Skeletal muscle cell (primary cell): ENCODE measurements at places on chromosomes 12 and 14.

DNA sequence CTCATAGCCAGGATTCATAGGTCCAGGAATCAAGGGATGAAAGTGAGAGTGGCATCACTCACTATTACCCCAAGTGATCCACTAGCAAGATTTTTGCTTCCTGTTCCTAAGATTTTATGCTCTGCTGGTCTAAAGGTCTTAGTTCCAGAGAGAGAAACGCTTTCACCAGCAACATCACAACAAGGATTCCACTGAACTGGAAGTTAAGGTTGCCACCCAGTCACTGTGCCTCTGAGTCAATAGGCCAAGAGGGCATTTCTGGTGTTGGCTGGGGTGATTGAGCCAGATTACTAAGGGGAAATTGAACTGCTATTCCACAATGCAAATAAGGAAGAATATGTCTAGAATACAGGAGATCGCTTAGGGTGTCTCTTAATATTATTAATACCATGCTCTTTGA, 142.5 kb upstream of the ARID2 start:
- no peak for DNase-seq

GRCh38 chr14:24418492-24418873, 11.0 kb downstream of the CBLN3 start:
- DNase-seq: no peak

DNA sequence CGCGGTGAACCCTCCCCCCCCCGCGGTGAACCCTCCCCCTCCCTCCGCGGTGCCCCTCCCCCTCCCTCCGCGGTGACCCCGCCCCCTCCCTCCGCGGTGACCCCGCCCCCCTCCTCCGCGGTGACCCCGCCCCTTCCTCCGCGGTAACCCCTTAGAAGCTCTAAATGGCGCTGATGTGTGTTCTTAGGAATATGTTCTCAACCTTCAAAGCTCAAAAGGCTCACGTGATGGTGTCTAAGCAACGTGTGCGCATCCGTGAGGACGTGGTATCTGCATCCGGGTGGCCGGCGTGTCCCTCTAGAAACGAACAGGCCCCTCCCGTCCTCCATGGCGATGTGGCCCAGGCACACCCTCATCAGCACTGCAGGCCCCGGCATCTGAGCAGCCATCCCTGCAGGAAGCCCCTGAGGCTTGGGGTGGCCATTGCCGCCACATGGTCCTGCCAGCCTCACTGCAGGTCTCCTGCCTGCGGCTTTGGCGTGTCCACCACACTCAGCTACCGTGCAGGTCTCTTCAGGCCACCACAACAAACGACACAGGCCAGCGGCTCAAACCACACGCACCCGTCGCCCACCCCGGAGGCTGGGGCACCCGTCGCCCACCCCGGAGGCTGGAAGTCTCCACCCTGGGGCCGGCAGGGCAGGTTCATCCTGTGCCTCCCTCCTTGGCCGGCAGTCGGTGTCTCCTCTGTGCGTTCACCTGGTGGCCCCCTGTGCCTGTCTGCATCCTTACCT, 14.5 kb upstream of the FBRSL1 start:
- no peak for DNase-seq

GRCh38 chr14:99749763-99750715, 43.2 kb upstream of the EML1 start:
- no peak for DNase-seq

- DNase-seq: no peak
Measured at GRCh38 chr12:102879144-102879763, 37.8 kb downstream of the PAH start.

GRCh38 chr14:103430358-103430757, 45.1 kb downstream of the MARK3 start:
- no peak for DNase-seq

- no peak for DNase-seq
Measured at GRCh38 chr12:112557951-112558630, 139.3 kb downstream of the PTPN11 start.

DNA sequence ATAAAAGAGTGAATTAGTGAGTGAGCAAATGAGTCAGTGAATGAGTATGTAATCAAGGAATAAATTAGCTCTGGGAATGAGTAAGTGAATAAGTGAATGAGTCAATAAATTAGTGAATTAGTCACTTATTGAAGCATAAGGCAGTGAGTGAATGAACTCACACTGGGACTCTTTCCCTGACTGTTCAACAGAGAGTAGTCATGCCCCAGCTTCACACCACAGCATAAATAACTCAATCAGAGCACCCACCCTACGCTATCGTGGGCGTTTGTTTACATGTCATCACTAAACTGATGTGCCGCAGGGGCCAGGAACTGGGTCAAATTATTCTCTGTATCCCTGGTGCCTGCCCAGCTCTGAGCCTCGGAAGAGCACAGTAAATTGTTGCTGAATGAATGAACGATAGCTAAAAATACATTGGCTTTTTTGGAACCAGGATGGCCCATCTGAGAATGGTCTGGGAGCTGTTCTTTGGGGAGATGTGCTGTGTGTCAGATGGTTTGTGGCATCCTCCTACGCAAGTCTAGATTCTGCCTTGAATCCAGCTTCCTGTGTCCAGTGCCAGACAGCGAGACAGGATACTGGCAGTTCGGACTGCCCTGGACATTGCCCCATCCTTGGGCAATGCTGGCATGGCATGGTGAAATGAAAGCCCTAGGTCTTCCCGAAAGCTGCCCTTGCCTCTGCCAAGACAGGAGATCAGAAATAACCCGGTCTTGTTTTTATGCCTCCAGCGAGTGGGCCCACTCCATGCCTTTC, 98.0 kb upstream of the RTL1 start:
- DNase-seq: peak; percentile 77

DNA sequence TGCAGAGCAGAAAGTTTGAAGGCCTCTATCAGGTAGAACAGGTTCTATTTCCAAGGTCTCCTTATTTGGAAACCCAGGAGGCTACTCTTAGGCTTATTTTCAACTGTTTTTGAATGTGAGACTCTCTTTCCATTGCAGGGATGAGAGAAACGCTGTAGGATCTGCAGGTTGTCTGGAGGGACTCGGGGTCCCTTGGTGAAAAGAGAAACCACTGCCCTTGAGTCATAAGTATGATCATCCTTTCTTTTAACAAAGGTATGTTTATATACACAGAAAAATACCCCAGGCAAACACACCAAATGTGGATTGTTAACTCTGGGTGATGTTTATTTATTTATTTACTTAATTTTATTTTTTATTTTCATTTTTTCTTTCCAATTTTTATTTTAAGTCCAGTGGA, 57.8 kb upstream of the MAX start:
- DNase-seq: no peak

DNA sequence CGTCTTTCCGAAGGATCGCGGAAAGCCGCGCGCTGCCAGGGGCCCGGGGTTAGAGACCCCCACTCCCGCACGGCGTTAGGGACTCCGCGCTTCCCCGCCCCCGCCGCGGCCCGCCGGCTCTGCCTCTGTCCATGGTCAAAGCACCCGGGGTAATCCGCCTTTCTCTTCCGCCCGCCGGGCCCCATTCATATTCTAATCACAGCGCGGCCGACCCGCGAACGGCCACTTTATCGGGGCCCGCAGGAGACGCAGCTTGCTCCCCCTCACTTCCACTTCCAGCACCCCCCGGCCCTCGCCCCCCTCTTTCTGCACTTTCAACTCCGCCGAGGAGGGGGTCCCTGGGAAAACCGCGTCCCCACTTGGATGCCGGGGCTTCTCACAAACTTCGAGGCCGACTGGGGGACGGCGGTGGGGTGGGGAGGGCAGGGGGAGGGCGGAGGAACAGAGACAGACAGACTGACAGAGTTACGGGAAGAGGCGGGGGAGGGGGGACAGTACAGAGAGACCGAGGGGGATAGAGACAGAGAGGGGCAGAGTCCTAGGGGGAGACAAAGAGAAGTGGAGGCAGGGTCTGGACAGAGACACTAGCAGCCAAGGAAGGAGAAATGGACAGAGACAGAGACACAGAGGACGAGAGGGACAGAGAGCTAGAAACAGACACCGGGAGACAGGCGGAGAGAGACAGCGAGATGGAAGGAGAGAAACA, 1.1 kb upstream of the RFX4 start:
- DNase-seq: no peak

DNA sequence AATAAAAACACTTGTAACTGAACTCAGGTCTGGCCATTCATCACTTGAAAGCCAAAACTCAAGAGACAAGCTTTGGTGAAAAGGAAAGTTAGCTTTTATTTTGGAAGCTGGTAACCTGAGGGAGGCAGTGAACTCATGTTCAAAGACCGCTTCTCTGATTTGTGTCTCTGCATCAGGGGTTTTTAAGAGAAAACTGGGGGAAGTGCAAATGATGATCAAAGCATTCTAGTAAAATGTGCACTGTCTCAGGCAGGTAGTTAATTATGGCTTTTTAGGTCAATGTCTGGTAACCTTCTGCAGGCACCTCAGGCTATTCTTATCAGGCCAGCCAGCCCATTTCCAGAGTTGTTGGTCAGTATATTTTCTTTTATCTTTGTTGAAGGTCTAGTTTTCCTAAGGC, 162.2 kb downstream of the SYT10 start:
- no peak for DNase-seq

- DNase-seq: no peak
Measured at GRCh38 chr12:27861428-27862167, 81.6 kb upstream of the MANSC4 start.

DNA sequence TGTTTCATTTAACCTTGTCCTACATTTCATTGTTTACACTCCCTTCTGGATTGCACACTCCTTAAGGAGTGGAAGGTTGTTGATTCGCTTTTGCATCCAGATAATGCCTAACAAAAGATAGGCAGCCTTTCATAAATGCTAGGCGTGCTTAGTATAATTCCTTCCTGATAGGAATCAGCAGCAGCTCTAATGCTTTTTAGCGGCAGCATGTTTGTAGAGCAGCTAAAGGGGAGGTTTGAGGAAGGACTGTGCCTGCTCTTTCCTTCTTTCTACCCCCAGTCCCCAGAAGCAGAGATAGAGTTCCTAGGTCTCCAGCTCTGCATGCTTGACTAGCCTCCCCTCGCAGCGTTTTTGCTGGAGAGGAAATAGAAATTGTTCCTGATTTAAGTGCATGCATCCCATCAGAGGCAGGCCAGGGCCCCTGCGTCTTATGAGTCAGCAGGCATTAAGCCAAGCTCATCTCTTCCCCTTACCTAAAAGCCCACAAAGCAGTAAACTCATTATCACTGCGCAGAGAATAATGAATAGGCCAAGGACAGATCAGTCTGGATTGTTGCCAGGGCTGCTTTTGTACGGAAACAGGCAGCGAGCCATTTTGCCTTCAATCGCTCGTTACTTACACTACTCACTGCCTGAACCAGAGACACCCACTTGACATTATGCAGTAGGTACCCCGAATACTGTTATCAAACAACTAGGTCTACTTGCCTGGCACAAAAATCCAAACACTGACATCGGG, 14.0 kb upstream of the TBPL2 start:
- DNase-seq: peak; percentile 87

DNA sequence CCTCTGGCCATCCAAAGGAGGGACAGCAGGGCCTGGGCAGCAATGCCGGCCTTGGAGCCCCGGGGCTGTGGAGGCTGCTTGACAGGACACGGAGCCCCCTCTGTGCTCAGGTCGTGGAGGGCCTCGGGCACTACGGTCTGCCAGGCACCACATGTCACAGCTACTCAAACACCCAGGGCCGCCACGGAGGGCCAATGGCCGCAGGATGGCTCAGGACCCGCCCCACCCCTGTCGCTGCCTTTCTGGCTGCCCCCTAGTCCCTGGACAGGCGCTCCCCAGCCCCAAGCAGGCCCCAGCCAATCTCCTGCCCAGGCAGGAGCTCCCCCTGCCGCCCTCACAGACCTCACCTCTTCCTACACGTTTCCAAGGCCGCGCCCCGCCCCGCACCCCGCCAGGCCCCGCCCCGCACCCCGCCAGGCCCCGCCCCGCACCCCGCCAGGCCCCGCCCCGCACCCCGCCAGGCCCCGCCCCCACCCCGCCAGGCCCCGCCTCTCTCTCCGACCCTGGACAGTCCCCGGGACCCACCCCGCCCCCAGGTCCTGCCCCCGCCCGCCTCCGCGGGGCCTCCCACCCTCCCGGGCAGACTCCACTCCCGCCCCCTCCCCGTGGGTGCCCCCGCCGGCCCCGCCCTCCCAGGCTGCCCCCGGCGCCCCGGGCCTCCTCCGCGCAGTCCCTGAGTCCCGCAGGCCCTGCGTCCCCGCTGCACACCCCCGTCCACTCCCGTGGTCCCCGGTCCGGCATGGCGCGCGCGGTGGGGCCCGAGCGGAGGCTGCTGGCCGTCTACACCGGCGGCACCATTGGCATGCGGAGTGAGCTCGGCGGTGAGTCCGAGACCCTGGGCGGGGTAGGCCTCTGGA, at the start of gene ASPG:
Gene ASPG, plus strand, starts transcription at position 669 of the 857 bp plus-strand sequence. Its CDS starts 71 bp downstream, at position 740.
- DNase-seq: no peak

DNA sequence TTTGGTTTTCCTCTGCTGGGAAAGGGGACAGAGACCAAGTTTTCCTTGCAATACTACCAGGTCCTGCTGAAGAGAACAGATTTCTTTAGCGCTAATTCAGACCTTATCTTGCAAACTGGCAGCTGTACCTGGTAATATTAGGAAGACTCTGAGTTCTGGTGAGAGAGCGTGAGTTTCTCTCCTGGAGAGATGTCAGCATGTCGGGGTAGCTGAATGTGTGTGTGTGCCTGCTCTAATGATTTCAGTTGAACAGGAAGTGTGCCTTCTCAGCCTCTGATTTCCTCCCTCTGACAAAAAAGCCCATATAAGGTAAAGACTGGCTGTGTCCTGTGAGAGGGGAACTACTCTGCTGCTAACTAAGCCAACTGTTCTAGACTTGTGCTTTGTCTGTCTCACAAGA, 10.3 kb upstream of the ERP27 start:
- peak; percentile 71 for DNase-seq

GRCh38 chr12:16159571-16159970, 117.9 kb downstream of the SLC15A5 start:
- DNase-seq: no peak

DNA sequence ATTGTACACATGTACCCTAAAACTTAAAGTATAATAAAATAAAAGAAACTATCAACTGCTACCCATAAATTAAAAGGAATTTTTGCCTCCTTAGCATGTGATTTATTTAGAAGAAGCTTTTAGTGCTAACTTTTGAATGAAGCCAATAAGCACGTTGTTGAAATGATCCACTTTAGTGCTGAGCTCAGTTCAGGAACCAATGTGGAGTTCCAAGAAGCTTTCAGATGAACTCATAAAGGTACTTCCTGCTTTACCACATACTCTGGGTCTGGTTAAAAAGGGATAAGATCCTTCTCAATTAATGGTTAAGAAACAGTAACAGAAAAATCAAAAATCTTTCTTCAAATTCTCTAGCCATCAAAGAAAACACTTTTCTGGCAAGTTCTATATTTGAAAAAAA, 39.4 kb downstream of the TMTC1 start:
- no peak for DNase-seq

DNA sequence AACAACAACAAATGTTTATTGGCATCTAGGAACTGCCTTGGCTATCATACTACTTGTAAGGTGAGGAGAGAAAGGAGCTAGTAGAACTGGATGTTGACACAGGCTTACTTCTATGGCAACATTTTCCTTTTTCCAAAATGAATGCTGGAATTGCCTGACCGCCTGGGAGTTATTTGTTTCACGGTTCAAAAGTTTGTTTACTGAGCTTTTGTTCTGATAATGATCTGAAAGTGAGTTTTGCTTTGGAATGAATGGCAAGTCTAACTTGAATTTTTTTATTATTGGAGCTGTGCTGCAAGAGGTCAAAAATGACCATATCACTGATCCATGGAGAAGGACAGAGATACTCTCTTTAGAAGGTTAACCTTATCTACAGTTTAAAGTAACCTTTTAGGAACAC, 183.5 kb upstream of the CAND1 start:
- DNase-seq: no peak
